ENCODE measurements at places on chromosomes 1 and 21. TPM values are rescaled to one million over a fixed set of nuclear protein-coding genes. Genes with fewer than 3 reads are reported as not detected.

IVL gene
- total RNA-seq, result not detected

PHLDA3 gene
- total RNA-seq, result 9.6 TPM

TRPM2 gene
- 0.43 TPM for total RNA-seq

CORT gene
- 0.17 TPM for total RNA-seq

BTG2 gene
- total RNA-seq, result 15.3 TPM

TAL1 gene
- 121 TPM for total RNA-seq

CHD5 gene
- total RNA-seq, result under 0.01 TPM

Measured in dermis lymphatic vessel endothelial cell (primary cell).